ENCODE measurements at places on chromosomes 3 and 15.

- no peak for DNase-seq
Observed at GRCh38 chr3:36707623-36708409, 56.5 kb downstream of the DCLK3 start.

- no peak for DNase-seq
Observed at GRCh38 chr3:186746008-186746407, 28.8 kb downstream of the KNG1 start.

DNA sequence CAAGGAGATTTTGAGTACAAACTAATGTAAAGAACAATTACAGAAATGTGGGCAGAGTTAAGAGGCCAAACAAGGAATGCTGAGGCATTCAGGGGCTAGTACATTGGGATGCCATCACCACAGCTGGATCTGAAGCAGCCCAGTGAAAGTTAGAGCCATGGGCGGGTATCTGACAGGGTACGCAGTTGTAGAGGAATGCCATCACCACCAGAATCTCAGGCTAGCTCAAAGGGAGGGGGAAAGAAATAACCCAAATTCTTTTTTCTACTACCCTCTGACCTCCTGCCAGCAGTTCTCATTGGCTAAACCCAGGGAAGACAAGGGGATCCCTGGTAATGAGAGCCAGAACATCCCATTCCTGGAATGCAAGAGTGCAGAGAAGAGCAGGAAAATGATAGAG, 9.0 kb upstream of the TSC22D2 start:
- no peak for DNase-seq

DNA sequence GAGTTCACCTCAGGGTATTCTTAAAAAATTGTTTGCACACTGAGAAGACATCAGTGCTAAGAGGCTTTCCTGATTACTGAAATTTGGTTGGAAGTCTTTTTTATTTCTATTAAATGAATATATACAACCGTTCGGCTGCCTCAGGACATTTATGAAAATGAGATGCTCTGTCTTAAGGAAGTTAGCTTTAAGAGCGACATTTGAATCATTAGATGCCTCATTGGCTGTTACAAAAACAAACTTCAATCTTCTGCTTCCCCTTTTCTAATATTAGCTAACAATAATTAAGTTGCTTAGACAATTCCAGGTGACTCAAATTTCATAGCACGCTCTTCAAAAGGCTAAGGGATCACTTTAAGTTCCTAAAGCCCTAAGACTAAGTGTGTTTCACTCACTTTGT, 673.7 kb downstream of the FHIT start:
- no peak for DNase-seq

Measured in CD4-positive, CD25-positive, alpha-beta regulatory T cell (primary cell).